ENCODE measurements at places on chromosomes 5 and 9. TPM values are rescaled to one million over a fixed set of nuclear protein-coding genes. Genes with fewer than 3 reads are reported as not detected.

The OLFML2A gene
- not detected for total RNA-seq

The CYFIP2 gene
- total RNA-seq: 325 TPM

The JAKMIP2 gene
- 0.58 TPM for total RNA-seq

The DOCK8 gene
- 132 TPM for total RNA-seq

GRCh38 chr5:115170134-115170928, 623 bp upstream of the TRIM36 start:
- DNase-seq: no peak

- DNase-seq: no peak
These were observed 55.3 kb downstream of the SEMA5A start for GRCh38 chr5:9490494-9491097.

GRCh38 chr5:16005225-16005624, 174.4 kb downstream of the MARCHF11 start:
- no peak for DNase-seq

DNA sequence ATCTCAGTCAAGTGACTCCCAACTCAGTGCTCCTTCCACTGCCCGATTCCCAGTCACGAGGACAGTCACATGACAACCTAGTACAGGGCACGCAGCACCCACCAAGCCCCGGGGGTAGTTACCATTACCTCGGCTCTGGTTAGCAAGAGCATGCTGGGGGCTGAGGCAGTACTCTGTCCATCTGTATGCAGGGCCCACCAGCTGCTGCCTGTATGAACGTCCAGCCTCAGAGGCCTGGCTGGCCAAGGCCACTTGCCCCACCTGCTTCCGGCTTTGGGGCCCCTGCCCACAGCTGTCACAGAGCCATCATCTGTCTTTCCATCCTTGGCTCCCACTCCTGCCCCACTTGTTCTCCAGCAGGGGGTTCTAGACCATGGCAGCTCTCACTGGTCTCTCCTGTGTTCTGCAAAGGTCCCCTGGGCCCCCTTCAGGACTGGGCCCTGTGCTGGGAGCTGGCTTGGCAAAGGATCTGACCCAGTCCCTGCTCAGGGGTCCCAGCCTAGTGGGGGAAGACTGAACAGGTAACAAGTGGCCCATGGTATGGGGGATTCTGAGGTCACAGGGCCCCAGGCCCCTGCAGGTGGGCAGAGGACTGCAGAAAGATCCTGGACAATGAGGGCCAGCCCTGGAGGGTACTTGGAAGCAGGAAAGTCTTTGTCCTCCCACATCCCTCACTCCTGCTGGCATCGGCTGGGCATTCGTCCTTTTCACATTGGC, 3.3 kb downstream of the RPL35 start:
- DNase-seq: no peak

- no peak for DNase-seq
These were observed 72.4 kb downstream of the HABP4 start for GRCh38 chr9:96522366-96522765.

DNA sequence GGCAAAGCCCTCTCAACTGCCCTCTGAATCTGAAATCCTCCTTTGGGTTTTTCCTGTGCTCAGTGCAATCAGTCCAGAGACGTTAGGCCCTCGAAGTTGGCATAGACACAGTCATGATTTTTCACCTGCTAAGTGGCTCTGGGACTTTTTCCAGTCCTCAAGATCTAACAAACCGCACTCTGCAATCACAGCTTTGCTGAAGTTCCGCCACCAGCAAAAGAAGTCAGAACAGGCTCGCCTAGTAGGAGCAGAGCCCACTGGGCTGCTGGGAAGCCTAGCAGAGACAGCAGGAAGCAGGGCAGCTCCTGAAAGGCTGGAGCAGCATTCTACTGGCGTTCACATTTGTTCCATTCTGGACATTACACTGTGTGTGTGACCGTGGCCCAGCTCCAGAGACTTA, 222.8 kb upstream of the KIF2A start:
- DNase-seq: no peak

DNA sequence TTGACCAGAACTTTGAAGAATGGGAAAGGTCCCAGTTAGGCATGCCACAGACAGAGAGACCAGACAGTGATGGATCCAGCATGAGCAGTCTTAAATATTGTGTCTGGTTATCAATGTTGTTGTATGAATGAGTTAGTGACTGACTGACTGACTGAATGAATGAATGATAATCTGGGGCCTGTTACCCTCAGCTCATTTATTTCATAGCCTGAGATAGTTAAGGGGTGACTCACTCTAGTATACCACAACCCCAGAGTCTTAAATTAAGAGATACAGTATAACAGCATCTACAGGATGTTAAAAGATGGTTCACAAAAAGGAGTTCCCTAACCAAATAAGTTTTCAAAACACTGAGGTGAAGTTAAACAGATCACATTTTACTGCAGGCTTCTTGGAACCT, 133.5 kb downstream of the SGCD start:
- DNase-seq: no peak

Measured in activated naive CD8-positive, alpha-beta T cell treated with anti-CD3 and anti-CD28 coated beads for 36 hours (primary cell).